Stimulated activated CD4-positive, alpha-beta T cell treated with anti-CD3 and anti-CD28 coated beads, Interleukin-4, amount 100 ng/mL, for 48 hours (primary cell): ENCODE measurements at places on chromosomes 5 and 9.

- DNase-seq, result no peak
Measured at GRCh38 chr5:180047667-180048066, 23.9 kb downstream of the RNF130 start.

GRCh38 chr9:105385381-105385985 lies 62.4 kb upstream of the FSD1L start:
- DNase-seq, result no peak

- no peak for DNase-seq
Measured at GRCh38 chr5:67089200-67089725, 107.3 kb downstream of the CD180 start.

DNA sequence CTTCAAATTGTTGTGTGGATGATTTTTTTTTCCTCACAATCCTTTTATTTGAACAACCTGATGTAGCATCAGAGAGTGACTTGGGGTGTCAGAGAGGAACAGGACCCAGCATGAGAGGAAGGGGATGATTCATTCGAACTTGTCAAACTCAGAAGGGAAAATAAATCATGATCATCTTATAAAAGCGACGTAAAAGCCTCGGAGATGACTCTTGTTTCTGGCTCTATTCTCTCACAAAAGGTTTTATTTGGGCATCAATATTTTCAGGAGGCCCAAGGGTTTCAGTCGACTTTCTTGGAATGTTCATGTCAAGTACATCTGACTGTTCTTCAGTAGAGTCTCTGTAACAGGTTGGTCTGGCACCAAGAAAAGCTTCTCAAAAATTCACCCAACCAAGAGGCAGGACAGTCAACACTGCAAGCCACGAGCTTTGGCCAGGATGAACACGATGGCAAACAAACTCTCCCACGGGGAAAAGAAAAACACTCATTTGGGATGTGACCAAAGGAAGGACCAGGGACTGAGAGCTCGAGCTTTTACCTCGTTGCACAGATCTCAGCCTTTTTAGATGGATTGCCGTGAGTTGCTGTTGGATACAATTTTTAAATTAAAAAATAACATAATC lies 55.1 kb downstream of the ANKH start:
- DNase-seq, result no peak

- DNase-seq, result no peak
Measured at GRCh38 chr5:118580949-118581348, 407.4 kb downstream of the DTWD2 start.

DNA sequence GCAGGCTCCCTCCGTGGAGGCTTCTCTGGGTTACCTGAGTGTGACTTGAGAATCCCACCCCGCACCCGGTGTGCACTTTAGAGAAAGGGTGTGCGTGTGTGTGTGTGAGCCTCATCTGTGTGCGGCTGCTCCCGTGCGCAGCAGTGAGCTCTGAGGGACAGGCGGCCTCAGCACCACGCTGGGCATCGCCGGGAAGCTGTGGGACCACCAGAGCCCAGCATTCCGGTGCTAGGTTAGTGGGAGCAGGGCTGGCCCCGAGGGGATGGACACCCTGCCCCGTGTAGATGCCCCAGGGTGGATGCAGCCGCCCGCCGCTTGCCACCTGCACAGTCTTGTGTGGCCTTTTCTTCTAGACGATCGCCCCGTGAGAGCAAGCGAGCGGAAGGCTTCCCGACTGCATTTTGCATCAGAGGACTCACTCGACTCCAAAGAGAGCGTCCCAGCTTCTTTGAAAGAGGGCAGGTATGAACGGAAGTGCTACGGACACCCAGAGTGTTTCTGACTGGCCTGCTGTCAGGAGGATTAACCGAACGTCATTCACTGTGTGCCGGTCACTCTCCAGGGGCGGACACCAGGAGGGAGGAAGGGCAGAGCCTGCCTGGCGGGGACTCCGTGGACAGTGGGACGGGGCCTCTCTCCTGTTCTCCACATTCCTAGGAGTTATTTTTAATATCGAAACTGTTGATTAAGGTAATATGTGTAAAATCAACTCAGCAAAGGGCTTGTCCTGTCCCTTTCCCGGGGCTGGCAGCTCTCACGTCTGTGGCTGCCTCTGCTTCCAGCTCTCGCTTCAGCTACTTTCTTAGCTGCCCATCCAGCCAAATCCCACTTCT lies 12.2 kb downstream of the CEP72 start:
- DNase-seq, result no peak

- DNase-seq, result peak; percentile 41
Measured at GRCh38 chr5:168747987-168748777, 169.0 kb upstream of the PANK3 start.

DNA sequence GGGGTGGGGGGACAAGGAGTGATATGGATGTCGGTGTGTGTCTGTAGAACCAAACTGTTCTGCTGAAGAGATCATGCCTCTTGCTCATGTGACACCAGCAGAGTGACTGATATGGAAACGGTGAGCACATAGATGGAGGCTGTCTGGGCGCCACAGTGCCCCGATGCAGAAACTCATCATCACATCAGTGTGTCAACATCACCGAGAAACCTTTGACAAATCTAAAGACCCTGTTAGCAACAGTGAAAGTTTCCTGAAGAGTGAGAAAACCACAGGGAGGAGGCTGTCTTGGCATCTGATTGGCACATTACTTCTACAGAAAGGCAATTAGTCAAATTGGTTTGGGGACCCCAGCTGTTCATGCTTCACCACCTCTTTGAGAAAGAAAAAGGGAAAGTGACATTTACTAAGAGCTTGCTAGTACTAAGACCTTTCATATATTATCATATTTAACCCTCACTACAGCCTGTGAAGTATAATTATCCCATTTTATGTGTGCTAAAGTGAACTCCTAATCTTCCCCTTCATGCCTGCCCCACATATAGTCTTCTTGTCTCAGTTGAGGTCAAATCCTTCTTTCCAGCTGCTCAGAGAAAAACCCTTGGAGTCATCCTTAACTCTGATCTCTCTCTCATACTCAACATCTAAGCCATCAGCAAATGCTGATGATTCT lies 25.6 kb downstream of the CSF2 start:
- DNase-seq, result peak; percentile 74

GRCh38 chr9:107504585-107505455 lies 15.3 kb upstream of the KLF4 start:
- DNase-seq, result no peak

DNA sequence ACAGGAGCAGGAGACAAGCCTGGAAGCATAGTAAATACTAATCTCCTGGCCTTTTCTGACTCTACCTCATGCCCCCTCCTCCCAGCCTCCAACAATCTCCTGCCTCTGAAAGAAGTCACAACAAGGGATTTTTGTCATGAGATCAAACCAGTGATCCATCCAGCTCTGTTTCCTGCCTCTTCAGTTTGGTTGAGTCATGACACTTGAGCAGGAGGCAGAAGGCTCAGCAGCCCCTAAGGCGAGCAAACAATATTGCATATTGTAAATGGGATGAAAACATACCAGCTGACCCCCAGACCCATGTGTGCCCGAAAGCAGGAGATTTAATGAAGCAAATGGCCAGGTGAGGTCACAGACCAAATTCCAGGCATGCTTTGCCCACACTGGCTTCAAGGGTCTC lies 272.8 kb downstream of the GAS1 start:
- DNase-seq, result no peak

GRCh38 chr5:54728588-54728915 lies 211.0 kb downstream of the SNX18 start:
- DNase-seq, result no peak

- DNase-seq, result no peak
Measured at GRCh38 chr5:126561908-126562307, 33.1 kb downstream of the ALDH7A1 start.

DNA sequence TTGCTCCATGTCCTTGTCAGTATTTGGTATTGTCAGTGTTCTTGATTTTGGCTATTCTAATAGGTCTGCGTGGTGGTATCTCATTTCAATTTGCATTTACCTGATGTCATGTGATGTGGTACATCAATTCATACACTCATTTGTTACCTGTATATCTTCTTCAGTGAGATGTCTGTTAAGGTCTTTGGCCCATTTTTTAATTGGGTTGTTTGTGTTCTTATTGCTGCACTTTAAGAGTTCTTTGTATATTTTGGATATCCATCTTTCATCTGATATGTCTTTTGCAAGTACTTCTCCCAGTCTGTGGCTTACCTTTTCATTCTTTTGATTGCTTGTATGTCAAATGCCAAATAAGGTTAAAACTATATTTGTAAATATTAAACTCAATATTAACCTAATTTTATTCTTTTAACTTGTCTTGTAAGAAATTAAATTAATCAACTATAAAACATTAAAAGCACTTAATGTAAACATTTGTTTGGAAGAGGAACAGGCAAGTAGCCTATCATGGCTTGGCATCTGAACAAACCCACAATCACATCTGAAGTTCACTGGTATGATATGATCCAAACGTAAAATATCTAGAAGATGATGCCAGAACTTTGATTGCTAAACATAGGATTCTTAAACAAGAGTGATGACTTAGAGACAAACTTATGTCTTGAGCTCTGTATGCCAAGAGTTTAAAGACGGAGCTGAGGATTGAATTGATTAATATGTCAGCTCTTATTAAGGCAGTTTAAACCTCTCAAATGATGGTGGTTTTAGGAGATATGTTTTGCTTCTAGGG lies 587.3 kb downstream of the ANXA1 start:
- DNase-seq, result no peak

DNA sequence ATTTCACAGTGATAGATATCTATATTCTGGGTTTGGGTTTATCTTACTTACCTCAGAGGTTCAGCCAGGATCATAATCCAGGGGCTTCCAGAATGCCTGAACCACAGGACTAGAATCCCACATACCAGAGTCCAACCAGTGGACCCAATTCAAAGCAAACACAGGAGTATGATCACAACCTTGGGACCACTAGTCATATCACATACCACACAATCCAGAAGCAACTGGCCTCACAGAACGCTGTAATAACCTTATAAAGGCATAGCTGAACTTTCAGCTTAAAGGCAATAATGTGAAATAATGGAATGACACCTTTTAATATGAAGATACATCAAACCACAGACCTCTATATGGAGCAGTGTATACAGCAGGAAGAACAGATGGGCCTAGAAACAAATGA lies 25.3 kb downstream of the RAPGEF6 start:
- no peak for DNase-seq

GRCh38 chr5:43037636-43038495 lies 2.3 kb downstream of the ANXA2R start:
- no peak for DNase-seq

DNA sequence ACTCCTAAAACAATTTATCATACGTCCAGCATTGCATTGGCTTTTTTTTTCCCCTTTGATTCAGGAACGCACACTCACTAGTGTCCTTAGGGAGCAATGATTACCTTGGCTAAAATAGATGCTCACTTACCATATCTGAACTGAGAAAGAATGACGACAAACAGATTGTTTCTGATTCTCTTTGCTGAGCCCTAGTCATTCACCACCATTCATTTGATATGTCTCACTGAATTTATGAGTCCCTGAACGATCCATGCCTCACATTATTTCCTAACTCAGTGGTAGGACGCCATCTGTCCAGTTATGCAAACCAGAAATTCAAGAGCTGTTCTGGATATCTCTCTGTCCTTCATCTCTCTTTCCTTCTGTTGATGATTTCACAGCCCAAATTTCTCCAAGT lies 39.3 kb upstream of the DAB2 start:
- no peak for DNase-seq

DNA sequence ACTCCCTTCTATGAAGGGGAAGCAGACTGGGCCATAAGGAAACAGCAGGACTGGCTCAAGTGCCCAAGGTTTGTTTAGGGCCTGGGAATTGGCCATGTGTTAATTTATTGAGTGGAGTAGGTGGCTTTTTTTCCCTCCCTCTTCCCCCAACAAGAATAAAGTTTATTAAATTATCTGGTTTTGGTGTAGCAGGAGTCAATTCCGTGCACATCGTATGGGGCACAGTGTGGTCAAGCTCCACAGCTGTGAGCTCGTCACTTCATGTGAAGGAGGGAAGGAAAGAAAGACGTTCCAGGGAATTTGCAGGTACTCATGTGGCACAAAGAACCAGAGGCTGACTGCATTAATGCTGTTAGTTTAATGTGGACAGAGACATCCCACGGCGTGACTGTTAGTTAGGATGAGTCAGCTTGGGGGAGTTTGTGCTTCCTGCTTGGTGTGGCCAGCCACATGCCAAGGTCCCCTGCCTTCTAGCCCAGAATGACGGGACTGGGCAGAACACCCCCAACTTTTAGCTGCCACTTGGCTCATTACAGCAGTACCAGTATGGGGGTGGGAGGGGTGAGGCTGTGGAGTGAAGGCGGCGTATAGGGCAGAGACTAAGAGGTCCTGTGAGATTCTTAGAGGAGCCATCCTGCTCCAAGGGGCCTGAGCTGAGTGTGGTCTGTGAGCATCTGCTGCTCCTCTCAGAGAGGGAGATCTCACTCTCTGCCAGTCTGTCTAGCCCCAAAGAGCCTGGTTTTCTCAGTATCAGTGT lies 33.2 kb downstream of the CSF1R start:
- no peak for DNase-seq

DNA sequence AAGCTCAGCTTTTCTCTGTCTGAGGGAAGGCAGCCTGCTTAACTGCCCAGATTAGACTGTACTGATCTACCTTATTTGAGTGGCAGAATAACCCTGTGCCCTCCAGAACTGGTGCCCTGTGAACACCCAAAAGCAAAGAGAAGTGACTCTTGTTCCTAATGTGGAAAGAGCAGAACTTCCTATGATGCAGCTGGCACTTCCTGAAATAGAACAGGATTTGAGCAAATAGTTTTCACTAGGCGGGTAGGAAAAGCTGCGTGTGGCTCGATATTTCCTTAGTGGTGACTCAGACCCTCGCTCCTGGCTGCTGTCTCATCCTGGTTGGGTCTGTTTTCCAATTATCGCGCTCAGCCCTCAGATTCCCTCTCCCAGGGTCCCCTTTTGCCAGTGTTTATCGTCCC lies 89.9 kb downstream of the SH3TC2 start:
- no peak for DNase-seq

GRCh38 chr9:98472216-98472615 lies 216.8 kb upstream of the TBC1D2 start:
- no peak for DNase-seq

DNA sequence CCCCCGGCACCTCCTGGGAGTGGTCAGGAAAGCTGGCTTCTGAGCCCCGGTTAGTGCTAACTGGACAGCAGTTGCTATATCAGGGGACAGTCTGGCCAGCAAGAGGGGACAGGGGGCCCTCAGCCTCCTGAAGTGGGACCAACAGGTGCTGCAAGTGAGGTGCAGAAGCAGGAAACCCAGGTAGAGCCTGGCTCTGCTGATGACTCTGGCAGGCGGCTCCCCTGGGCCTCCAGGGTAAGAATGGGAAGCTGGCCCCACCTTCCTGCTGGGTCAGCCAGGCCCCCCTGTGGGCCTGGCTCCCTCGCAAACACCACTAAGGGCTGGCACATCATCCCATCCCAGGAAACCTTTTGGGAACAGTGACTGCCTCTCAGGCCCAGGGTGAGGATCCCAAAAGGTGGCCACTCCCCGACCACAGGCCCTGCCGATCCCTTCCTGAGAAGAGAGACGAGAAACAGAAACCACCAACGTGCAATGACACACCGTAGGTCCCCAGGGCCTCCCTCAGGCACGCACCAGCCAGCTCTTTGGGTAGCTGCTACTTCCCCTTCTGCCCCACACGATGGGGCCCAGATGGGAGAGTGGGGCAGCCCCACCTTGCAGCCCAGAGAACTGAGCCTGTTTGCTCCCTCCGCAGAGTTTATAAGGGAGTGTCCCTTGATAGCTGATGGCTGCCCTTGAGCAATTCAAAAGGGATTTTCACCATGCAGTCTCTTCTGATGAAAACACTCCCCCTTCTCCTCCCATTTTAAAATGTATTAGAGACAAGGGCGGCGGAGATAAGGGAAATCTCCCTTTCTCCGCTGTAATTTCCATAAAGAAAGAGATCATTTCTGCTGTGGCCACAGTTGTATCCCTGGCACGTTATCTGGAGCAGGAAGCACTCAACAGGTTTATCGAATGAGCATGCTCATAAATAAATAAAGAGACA lies 76.8 kb downstream of the STK10 start:
- peak; percentile 78 for DNase-seq

- no peak for DNase-seq
Measured at GRCh38 chr9:127361561-127361960, 35.4 kb upstream of the SLC2A8 start.
